ENCODE measurements at places on chromosomes 2 and 18.
A peak's percentile ranks its signal among the peaks of the same experiment; 100 is the strongest.

- DNase-seq: peak; percentile 93
These were observed 2.3 kb upstream of the PLEKHH2 start for GRCh38 chr2:43634604-43635306.

DNA sequence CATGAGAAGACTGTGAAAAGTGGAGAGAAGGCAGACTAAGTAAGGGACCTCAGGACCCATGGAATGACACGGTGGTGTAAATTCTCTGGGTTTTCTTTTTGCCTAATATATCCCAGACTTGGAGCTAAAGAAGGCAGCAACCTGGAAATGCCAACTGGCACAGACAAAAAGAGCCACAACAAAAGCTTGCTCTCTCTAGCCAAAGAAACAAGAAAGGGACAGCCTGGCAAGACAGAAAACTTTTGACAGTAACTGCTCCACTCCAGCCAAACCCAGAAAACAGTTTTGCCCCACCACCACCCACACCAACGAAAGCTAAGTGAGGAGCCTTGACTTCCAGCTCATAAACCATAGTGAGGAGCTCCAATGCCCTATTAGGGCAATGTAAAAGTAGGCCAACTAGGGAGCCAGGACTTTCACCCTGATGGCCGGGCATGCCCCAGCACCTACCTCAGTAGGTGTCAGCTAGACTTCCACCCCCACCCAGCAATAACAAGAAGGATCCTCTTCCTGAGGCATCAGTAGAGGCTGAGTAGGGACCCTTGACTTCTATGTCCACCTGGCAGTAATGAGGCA lies 35.5 kb downstream of the PELI1 start:
- DNase-seq: no peak

DNA sequence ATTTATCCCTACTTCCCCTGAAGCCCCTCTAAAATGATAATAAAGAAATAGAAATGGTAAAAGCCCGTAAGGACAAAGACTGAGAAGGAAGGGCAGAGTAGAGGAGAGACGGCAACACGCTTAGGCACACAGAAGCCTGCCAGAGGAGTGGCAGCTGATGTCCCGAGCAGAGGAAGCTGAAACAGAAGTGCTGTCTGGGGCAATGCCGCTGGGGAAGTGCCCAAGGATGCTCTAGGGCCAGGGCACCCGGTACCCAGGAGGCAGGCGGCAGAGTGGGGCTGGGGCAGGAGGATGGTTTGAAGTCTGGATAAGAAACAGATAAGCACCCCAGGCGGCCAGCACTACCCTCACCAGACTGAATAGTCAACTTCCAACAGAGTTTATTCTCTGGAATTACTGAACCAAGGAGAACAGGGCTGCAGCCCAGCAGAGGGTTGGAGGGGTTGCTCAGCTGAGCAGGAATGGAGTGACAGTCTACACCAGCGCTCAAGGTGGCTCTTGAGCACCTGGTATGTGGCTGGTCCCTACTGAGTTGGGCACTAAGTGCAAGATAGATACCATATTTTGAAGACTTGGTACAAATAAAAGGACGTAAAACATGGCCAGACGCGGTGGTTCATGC lies 22.4 kb downstream of the TMEM37 start:
- DNase-seq: no peak

- no peak for DNase-seq
These were observed 1.1 kb upstream of the CXCR4 start for GRCh38 chr2:136118819-136119716.

Data from NCI-H2081 treated with DMSO at 0.1 percent for 48 hours (cell line).